Gastroesophageal sphincter (tissue), 4 donors: ENCODE measurements at places on chromosomes 7 and 10.

DNA sequence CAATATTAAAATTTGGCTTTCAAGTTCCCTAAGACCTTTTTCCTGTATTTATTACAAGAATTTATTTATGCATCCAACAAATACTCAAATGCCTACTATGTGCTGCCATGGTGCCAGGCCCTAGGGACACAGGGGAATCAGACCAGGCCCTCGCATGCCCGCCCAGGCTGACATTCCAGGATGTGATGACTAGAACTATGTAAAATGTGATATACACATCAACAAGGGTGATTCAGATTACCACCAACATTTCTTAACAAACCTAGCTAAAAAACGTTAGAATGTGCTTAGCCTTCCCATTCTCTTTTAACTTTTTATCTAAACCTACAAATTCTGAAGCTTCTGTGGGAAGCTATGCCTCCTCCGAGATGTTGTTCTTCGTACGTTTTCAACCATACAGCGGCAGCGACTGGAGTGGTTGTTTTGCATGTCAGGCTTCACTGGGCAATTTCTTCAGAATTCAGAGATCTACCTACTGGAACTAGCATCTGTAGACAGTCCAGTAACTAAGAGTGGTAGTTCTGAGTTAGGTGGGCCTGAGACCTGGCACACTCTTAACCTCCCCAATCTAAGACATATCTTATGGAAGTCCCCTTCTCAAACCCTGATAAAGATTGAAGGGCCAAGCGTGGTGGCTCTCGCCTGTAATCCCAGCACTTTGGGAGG is 22.1 kb downstream of the GNA12 start:
- no peak for ATAC-seq

GRCh38 chr10:69490876-69491275 is 39.6 kb downstream of the TSPAN15 start:
- ATAC-seq: no peak

DNA sequence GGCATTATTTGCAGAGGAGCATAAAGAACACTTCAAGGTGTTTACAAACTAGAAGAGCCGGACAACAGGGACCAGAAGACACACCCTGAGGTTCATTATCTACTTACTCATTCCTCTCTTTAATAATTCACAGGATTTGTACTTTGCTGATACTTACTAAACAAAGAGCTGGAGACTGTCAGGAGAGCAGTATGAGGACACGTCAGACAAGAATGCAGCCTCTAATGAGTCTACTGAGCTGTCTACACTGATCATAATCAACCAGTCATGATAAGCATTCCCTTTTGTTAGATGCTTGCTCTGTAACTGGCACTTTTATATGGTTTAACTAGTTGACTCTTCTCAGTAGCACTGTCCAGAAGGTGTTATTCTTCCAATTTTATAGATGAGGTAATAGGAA is 243.3 kb upstream of the CDC14C start:
- ATAC-seq: no peak

DNA sequence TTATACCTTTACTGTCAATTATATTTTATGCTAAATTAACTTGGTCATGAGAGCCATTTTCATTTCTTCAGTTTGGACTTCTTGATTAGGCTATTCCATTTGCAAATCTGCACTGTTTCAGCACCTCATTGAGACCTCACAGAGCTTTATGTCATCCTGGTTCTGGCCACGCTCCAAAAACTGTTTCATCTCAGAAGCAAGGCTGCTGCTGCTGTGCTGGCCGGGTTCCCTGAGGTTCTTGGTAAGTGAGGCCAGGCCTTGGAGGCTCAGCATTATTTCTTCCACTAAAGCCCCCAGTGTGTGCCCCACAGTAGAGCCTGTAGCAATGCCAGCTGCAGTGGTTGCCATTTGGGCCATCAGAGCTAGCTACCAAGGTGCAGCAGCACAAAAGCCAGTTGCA is 7.8 kb upstream of the ZNF485 start:
- no peak for ATAC-seq
